Diencephalon (tissue), 1 donor: ENCODE measurements at places on chromosomes 12 and 14. TPM values are rescaled to one million over a fixed set of nuclear protein-coding genes. Genes with fewer than 3 reads are reported as not detected.

SIRT4 gene
- 3.0 TPM for total RNA-seq

TCL1A gene
- total RNA-seq = not detected

TCL1B gene
- not detected for total RNA-seq

NKX2-8 gene
- 1.2 TPM for total RNA-seq

NOS1 gene
- 11.8 TPM for total RNA-seq

B4GALNT3 gene
- 3.0 TPM for total RNA-seq
